Stimulated activated CD8-positive, alpha-beta memory T cell treated with anti-CD3 and anti-CD28 coated beads, Interleukin-2, amount 100 ng/mL, for 1 hour (primary cell): ENCODE measurements at places on chromosomes 6 and 20.

- no peak for DNase-seq
Measured at GRCh38 chr6:37584654-37585522, 85.2 kb upstream of the CCDC167 start.

DNA sequence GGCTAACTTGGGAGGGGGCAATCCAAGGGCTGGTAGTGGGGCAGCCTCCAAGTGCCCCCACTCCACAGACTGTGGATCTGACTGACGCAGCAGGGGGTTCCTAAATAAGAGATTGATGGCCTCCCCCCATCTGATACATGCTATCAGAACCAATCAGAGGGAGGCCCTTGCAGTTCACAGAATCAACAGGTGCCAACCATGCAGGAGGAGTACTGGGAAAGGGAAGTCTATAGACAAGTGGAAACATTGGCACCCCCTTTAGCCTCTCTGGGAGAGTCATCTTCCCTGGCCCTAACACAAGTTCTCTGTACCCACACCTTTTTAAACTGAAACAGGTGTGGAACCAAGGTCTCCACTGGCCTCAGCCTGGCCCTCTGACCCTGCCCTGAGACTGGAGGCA is 145.8 kb downstream of the OR2B2 start:
- no peak for DNase-seq

DNA sequence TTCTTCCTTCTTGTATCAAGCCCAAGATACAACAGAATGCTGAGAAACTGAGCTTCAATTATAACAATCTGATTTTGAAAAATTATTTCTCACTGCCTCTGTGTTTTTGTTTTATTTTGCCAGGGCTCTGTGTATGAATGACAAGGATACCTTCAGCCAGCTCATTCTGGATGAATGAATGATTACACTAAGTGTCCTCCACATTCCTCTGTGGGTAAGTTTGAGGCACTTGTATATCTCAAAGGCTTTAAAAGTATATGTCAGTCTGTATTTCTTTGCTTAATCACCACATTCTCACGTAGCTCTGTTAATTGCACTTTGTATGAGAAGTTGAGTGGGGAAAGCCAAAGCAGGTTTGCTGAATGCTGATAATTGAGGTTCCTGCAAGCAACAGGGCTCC is 95.1 kb downstream of the TIAM2 start:
- no peak for DNase-seq

DNA sequence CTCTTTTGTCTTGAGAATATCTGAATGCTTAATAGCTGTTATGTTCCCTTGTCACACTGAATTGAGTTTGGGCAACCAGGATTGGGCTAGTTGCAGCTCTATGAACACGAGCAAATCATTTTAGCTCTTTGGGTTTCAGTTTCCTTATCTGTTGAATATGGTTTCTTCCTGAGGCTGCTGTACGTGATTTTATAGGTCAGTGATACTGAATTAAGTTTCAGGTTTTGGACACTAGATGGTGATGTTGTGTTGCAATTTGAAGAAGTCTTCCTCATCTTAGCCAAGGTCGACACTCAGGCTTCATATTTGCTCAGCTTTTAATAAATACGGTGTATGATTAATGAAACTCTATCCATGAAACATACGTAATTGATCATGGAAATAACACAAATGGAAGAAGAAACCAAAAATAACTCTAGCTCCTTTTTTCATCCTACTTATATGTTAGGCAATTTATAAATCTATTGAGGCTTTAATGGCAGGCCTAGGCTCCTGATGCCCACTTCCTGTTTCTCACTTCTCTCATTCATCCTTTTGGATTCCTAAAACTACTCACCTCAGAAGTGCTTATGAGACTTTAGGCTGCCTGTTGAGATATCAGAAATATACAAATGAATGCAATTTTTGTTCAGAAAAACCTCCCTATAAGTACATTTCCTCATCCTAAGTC is 354.1 kb upstream of the MAP3K7 start:
- DNase-seq: no peak

DNA sequence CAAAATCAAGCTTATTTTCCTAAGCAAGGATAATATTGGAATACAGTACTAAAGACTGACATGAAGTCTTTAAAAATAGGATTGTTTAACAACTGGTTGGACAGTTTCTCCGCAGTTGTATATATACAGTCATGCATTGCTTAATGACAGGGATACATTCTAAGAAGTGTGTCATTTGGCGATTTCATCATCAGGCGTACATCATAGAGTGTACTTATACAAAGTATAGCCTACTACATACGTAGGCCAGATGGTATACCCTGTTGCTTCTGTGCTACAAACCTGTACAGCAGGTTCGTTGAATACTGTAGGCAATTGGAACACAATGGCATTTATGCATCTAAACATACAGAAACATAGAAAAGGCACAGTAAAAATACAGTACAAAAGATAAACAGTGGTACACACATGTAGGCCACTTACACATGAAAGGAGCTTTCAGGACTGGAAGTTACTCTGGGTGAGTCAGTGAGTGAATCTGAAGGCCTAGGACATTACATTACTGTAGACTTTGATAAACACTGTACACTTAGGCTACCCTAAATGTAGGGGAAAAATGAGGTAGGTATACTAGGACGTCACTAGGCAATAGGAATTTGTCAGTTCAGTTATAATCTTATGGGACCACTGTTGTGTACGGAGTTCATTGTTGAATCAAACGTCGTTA is 20.1 kb downstream of the HECA start:
- DNase-seq: no peak

GRCh38 chr6:148431413-148431812 is 88.8 kb downstream of the SASH1 start:
- DNase-seq: no peak

GRCh38 chr6:41404182-41404845 is 68.9 kb downstream of the NCR2 start:
- no peak for DNase-seq

DNA sequence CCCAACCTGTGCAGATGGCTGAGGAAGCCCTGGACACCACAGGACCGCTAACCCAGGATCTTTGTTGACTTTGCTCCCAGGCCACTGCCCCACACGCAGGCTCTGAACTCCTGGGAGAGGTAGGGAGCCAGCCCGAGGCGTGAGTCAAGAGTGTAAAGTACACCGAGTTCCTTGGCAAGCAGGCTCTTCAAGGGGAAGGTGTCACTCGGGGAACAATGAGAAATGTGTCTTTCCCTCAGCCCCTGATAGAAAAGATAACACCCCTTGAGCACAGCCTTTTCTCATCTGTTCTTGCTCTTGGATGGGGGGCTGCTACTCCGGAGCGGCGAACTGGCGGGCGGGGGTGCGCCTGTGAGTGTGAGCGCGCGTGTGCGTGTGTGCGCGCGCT is 472 bp upstream of the EDN3 start:
- no peak for DNase-seq

DNA sequence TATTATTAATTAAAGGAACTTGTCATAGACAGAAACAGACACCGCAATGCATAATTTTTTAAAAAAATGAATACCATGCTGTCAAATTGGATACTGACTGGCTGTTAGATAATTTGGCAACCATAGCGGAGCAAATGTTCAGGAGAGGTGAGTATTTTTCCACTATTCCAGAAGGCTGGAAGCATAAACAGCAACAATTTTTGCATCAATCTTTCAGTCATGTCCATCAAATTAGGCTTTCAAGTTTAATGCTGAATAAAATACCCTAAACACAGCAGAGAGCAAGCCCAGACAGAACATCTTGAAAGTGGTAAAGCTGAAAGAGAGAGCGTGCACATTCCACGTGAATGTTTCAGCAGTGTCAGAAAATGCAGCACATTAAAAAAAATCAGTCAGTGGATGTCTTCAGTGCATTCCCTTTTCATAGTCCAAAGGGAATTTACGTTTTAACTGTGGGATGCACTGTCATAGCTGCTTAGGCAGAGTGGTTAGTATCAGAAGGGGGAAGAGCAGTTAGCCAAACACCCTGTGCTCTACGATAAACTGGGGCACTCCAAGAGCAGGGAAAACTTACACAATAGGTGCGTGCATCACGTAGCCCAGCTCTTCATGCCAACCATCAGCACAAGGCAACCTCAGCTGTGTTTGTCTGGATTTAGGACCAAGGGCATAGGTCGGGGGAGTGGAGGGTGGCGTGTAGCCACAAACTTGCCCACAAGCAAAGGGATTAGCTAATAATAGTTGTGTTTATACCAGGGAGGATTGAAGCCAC is 116.2 kb upstream of the STMND1 start:
- no peak for DNase-seq

- no peak for DNase-seq
Measured at GRCh38 chr20:56925831-56926170, 296.7 kb downstream of the TFAP2C start.

- no peak for DNase-seq
Measured at GRCh38 chr20:38519426-38519825, 46.8 kb downstream of the RALGAPB start.

DNA sequence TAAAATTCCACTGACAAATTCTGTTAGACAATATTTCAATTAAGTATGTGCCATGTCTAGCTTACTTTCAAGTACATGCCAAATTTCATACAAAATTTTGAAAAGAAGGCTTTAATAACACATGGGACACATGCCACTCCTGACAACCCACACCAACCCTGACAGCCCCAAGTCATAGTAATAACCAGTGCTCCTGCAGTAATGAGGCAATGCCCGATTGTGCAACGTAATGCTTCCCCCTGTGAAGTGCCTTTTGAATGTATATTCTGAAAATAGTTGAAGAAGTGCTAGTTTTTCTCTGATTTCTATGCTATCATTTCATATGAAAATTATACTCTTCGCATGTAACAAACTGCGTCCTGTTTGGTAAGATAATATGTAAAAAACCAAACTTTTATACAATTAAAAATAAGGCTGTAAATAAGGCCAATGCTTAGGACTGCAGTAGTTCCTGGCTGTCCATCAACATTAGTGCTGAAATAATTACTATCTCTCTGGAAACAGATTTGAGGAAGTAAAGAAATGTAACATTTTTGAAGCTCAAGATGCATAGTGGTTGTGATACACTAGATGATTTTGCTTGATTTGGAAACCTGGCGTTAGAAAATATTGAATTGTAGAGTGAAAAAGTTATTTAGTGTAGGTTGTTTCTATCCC is 125.8 kb upstream of the BCLAF1 start:
- DNase-seq: no peak

GRCh38 chr20:60677819-60678218 is 574.2 kb upstream of the CDH4 start:
- DNase-seq: no peak

DNA sequence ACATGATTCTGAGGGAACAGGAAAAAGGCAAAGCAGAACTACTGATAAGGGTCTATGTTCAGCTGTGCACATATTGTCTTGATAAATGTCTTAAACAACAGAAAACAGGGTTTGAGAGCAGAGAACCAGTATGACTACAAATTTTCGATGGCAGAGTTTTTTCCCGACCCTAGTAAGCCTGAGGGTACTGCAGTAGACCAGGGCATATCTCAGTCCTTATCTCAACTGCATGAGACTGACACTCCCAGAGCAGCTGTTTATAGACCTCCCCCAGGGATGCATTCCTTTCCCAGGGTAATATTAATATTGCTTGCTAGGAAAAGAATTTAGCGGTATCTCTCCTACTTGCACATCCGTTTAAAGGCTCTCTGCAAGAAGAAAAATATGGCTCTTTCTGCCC is 1176.8 kb upstream of the ADGRB3 start:
- DNase-seq: no peak

DNA sequence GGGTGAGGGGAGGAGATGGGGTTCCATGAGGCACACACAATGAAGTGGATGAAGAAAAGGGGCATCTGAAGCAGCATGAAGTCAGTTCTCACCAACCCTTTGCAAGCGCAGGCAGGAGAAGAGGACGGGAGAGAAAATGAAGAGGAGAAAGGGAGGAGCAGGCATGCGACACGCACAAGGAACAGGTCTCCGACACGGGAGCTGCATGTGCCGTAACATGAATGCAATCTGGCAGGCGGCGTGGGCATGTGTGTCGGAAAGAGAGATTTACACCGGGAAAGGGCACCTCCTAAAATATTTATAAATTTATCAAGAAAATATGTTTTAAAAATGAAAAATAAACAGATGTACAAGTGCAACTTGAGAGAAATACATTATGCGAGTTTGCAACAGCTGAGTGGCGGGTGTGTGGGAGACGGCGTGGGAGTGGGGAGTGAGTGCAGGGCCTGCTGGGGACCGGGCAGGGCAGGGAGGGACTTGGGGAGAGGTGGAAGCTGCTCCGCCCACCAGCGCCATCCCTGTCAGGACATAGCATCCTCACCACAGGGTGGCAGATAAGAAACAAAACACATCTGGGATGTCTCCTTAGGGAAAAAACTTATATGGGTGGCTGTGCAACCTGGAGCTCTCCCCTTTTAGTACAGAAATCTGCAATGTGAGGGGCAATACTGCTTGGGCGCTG is 40.6 kb downstream of the GJA10 start:
- no peak for DNase-seq

- no peak for DNase-seq
Measured at GRCh38 chr6:108578595-108579327, 18.0 kb downstream of the FOXO3 start.

- DNase-seq: no peak
Measured at GRCh38 chr20:9441948-9442347, 72.4 kb upstream of the LAMP5 start.

DNA sequence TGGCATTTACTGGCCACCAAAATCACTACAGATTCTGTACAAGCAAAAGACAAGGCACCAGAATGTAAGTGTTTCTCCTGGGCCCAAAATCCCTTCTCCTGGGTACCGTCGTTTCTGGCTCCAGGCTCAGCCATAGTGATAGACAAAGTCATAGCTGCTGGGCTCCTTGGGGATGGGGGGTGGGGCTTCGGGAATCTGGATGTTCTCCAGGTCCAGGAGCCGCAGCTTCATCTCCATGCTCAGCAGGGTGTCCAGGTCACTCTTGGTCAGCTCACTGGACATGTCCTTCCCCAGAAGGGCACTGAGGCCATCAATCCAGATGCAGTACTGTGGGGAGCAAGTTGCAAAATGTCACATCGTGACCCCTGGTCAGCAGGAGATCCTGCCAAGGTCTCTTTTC is 39.2 kb downstream of the ELMO2 start:
- DNase-seq: no peak

DNA sequence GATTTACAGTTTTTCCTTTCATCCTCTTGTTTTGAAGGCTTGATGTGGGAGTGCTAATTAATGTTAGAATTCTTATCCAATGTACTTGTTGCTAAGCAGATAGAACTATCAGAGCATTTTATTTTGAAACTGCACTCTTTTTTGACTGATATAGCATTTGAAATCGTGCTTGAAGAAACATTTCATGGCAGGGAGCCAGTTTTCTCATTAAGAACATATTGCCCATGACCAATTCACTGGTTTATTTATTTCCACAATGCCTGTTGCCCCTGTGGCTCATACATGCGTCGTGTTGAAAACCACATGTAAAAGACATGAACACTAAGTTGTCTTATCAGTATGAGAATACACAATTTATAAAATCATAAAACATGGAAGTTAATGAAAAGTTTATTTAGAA is 479.7 kb upstream of the FLRT3 start:
- DNase-seq: no peak

DNA sequence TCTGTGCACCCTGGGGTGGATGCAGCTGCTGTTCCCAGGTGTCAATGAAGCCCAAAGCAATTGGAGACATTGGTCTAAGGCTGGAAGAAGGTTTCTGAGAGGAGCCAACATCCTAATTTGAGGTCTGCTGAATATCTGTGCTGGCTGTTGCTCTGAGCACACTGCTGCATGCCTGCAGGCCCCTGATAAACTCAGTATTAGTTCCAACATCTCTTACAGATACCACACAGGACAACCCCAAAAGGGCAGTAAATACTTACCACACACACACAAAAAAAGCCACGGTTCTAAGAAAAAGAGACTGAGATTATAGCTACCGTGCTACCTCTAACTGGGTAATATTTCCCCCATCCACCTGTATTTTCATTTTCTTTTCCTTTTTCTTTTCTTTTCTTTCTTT is 164.3 kb upstream of the SOX4 start:
- DNase-seq: no peak

GRCh38 chr20:9981829-9982228 is 53.0 kb upstream of the ANKEF1 start:
- DNase-seq: no peak
